NCI-H526 (cell line): ENCODE measurements at places on chromosomes 7 and 10.

DNA sequence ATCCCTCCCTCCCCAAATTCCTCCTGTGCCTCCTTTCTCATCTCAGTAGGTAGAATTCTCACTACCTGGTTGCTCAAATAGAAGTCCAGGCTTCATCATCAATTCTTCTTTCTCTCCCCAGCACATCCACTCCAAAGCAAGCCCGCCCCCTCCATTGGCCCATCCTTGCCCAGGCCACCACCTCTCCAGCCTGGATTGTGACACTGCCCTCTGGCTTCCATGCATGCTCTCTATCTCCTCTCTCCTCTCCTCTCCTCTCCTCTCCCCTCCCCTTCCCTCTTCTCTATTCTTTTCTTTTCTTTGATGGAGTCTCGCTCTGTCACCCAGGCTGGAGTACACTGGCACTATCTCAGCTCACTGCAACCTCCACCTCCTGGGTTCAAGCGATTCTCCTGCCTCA, 144.9 kb downstream of the UBE2H start:
- DNase-seq: peak; percentile 26

GRCh38 chr7:147829016-147829415, 761.5 kb upstream of the C7orf33 start:
- no peak for DNase-seq

GRCh38 chr10:95600158-95600557, 39.0 kb upstream of the SORBS1 start:
- DNase-seq: no peak

DNA sequence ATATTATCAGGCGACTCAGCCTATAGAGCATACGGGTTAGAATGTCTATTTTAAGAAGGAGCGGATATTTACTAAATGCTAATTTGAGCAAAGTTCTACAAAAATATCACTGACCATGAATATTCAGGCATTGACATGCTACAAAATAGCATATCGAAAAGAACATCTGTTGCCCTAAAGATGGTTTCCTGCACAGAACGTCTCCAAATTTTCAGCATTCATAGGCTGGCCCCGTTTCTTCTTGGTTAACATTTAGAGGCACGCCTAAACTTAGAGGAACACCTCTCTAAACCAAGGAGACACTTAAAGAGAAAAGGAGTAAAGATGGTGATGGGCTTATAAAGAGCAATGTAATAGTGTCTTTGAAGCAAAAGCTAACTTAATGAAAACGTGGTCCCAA, 1.3 kb upstream of the MINPP1 start:
- no peak for DNase-seq

GRCh38 chr10:129278686-129279085, 188.4 kb upstream of the MGMT start:
- DNase-seq: no peak

GRCh38 chr7:4880218-4880617, 3.3 kb downstream of the RADIL start:
- no peak for DNase-seq

GRCh38 chr7:50598460-50599343, 33.5 kb upstream of the DDC start:
- DNase-seq: no peak

GRCh38 chr7:120337308-120337907, 64.4 kb downstream of the KCND2 start:
- DNase-seq: no peak

DNA sequence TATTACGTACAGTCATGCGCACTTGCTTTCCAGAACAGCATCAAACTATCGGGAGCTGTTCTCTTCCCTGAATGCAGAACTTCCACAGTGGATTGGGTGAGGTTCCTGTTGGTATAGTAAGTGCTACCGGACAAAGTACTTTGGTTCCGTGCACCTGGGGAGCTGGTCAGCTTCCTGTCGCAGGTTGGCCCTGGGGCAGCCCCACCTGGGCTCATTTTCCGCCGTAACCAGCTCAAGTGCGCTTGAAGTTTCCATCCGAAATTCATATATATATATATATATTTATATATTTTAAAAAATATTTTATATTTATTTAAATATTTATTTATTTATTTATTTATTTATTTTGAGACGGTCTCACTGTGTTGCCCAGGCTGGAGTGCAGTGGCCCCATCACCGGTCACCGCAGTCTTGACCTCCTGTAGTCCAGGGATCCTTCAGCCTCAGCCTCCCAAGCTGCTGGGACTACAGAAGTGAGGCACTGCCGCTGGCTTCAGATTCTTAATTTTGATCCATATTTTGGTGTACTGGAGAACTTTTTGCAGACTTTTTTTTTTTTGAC, 6.5 kb downstream of the SCART1 start:
- DNase-seq: no peak

GRCh38 chr10:19014034-19014433, 34.6 kb upstream of the MALRD1 start:
- DNase-seq: no peak

- peak; percentile 53 for DNase-seq
These were observed 120.5 kb downstream of the GALNT11 start for GRCh38 chr7:152145853-152146466.

DNA sequence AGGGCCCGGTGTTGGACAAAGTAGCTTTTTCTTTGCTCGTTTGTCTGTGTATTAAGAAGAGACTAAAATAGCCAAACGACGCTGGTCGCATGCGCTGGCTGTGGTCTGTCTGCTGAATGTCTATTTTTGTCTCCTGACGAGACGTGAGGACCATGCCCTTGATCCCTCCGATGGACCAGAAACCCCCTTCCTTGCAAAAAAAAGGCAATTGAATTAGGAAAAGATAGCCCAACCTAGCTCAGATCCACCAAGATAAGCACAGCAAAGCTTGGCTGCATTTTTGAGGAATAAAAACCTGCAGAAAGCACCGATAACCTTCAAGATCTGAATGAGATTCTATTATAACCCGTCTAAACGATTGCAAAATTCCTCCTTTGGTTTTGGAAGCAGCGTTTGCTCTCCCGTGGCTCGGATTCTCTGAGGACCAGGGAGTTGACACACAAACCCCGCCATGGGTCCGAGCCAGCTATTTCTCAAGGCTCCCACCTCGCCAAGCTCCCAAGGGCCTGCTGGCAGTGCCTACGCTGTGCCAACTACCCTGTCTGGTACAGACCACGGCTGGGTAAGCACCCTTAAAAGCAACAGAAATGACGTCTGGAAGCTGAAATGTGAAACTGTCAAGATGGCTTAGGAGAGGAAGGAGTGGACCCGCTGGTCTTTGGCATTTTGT, 17.7 kb upstream of the TTYH3 start:
- DNase-seq: no peak

GRCh38 chr7:75534727-75535307, 42.7 kb downstream of the SPDYE5 start:
- DNase-seq: no peak

GRCh38 chr10:94123258-94123995, 129.7 kb downstream of the PLCE1 start:
- no peak for DNase-seq

DNA sequence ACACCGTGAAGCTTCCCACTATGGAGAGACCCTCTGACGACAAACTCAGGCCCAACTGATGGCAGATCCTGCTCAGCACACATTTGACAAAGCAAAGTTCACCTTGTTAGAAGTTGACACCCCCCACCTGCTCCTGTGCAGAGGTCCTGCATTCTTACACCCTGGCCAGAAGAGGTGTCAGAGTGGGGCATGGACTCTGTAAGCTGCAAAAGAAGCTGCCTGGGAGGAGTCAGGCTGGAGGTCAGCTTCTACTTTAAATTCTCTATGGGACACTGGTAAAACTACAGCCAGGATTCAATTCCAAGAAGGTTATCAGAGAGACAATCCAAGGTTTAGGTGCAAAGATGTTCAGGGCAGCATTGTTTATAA, 20.0 kb upstream of the TNS3 start:
- no peak for DNase-seq

- DNase-seq: no peak
These were observed 618.3 kb upstream of the AUTS2 start for GRCh38 chr7:68980011-68980410.

DNA sequence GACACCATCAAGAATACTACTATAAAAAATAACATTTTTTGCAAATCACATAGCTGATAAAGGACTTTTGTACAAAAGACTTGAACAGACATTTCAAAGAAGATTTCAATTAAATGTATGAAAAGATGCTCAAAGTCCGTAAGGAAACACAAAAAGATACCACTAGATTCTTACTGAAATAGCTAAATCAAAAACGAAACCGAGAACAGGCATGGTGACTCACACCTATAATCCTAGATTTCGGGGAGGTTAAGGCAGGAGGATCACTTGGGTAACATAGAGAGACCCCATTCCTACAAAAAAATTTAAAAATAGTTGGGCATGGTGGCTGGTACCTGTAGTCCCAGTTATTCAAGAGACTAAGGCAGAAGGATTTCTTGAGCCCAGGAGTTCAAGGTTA, 520.2 kb upstream of the GRM3 start:
- no peak for DNase-seq

GRCh38 chr10:122649903-122650302, 49.7 kb downstream of the C10orf120 start:
- DNase-seq: no peak

GRCh38 chr10:118108194-118109026, 61.7 kb upstream of the RAB11FIP2 start:
- DNase-seq: peak; percentile 2

DNA sequence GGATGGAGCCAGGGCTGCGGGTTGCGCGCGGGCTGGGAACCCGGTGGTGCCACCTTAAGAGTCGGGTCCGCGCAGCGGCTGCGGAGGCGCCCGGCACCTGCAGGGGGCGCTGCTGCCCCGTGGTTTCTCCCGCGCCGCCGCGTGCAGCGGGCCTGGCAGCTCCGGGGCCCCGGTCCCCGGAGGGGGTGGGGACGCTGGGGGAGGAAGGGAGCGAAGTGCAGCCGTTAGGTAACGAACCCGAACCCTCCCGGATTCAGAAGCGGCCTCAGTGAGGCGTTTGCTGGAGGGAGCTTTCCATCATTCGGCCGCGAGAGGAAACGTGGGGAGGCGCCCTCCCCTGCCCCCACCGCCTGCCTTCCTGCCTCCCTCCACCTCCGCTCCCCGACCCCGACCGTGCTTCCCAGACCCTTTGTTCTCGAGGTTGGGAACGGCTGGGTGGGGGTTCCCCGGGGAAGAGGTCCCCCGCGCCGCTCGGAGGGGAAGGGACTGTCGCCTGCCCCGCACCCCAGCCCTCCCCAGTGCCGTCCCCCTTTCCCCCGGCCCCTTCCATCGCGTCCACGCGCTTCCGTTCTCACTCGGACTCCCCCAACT, 29.6 kb downstream of the SKIDA1 start:
- DNase-seq: peak; percentile 70

DNA sequence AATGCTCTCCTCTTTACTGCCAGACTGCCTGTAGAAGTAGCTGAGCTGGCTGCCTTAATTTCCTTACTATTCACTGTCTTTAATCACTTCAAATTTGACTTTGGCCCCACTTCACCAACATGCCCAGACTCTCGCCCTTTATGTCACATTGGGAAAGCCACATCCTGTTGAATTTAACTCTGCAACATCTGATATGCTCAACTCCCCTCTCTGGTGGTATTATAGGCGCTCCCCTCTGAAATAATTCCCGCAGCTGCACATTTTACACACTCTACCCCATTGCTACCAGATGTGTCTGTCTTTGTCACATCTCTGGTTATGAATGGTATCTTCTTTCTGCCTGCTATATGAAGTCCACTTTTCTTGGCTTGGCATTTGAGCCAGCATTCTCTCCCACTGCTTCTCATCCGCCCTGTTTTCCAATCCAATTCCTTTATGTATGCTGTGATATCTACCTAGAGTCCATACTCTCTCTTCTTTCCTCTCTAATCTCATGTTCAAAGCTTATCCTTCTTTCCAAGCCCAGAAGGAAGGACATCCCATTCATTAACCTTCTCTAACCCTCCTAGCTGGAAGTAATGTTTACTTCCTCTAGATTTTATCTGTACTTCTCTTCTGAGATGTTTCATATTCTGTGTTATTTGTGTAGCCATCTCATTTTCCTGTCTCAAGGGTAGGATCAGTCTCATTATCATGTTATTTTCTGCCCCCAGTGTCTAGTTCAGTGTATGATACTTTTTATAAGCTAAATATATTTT, 134.5 kb downstream of the ST7 start:
- DNase-seq: no peak

GRCh38 chr7:18116661-18117060, 89.0 kb upstream of the PRPS1L1 start:
- no peak for DNase-seq

DNA sequence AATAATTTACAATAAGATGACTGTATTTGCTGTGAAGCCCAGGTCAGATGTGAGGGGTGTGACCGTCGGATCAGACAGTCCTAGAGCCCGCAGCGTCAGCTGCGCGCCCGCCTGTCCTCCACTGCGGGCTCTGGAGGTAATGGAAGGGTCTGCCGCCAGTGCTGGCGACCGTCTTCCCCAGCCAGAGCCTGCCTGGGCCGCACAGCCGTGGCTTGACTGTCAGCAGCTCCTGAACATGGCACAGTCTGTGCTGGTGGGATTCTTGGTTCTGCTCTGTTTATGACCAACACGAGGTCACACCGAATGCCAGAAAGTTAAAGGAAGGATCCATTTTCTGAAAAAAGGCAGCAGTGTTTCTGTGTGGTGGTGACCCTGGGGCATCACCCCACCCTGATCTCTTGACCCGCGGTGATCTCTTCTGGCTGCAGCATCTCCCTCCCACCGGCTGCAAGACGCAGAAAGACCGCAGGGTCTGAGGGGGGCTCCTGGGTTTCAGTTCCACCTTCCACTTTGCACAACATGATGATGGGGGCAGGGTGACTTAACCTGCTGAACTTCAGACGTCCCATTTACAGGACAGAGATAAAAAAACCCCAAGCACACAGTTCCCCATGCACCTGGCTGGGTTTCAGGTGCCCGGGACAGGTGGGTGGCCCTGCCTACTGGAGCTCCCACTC, 103.7 kb downstream of the DNAJB6 start:
- DNase-seq: no peak

- DNase-seq: no peak
These were observed 554.2 kb downstream of the PARD3 start for GRCh38 chr10:34260904-34261303.

GRCh38 chr10:90079819-90080218, 378.4 kb downstream of the KIF20B start:
- no peak for DNase-seq

DNA sequence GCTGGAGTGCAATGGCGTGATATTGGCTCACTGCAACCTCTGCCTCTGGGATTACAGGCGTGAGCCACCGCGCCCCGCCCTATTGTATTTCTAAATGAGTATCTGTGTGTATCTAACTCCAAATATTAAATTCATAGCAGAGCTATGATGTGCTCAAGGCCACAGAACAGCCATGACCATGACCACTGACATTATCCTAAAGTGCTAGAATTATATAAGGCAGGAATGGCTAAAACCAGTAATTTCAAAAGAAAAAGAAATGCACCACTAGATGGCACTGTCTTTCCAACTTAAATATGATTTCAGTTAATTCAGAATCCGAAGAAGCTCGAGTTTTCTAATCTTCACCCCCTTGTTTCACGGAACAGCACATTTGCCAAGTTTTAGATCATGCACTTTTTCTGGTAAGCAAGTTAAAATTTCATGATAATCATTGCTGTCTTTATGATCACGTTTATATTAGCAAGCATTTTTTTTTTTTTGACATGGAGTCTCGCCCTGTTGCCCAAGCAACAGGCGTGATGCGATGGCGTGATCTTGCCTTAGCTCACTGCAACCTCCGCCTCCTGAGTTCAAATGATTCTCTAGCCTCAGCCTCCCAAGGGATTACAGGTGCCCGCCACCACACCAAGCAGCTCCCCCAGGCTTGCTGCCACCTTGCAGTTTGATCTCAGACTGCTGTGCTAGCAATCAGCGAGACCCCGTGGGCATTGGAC, 65.3 kb downstream of the OR13A1 start:
- DNase-seq: peak; percentile 18
